ENCODE measurements at places on chromosomes 16 and 17.
A peak's percentile ranks its signal among the peaks of the same experiment; 100 is the strongest.

DNA sequence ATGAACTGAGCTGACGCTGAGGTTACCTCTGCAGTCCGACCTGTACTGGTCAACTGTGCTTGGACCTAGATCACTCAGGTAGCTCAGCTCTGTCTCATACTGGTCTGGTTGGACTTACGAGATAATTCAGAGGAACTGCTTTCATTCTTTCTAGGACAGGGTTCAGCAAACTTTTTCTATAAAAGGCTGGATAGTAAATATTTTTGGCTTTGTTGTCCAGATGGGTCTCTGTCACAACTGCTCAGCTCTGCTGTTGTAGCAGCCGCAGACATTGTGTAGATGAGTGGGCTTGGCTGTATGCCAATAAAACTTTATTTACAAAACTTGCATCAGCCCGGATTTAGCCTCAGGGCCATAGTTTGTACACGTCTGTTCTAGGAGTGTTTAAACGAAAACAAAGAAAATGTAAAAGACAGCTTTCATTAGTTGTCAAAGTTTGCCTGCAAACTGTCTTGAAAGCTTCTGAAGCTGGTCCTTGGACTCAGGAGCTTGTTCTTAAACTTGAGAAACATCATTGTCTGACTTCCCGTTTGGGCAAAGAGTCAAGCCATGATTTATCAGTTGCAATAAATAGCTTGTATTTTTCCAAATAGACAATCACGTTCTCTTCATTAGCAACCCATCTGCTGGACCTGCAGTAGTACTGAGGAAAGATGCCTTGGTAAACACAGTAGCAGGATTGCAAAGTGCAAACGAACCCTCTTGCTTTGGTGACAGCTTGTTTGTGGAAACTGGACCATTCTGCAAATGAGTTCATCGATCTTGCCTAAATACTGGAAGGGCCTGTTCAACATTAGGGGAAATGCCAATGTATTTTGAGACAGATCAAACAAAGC, 253.4 kb downstream of the SNX29 start:
- H3K4me1 ChIP-seq: no peaks in the 10 kb centered on the region
- no peaks in the 10 kb centered on the region for H3K36me3 ChIP-seq
- DNase-seq: no peak
- H3K27ac ChIP-seq: no peak overlapping the region

- no peak within 1 kb of the TSS for H3K4me3 ChIP-seq
- no peak within 1 kb of the TSS for H3K27ac ChIP-seq
- H3K36me3 ChIP-seq: no peaks in the 10 kb centered on the region
- DNase-seq: no peak
- no peaks in the 10 kb centered on the region for H3K27me3 ChIP-seq
Observed at GRCh38 chr16:85112364-85112763, at the start of gene CIBAR2. Gene CIBAR2 (minus strand): TSS chr16:85112472. CDS start chr16:85112352, 120 bp downstream.

DNA sequence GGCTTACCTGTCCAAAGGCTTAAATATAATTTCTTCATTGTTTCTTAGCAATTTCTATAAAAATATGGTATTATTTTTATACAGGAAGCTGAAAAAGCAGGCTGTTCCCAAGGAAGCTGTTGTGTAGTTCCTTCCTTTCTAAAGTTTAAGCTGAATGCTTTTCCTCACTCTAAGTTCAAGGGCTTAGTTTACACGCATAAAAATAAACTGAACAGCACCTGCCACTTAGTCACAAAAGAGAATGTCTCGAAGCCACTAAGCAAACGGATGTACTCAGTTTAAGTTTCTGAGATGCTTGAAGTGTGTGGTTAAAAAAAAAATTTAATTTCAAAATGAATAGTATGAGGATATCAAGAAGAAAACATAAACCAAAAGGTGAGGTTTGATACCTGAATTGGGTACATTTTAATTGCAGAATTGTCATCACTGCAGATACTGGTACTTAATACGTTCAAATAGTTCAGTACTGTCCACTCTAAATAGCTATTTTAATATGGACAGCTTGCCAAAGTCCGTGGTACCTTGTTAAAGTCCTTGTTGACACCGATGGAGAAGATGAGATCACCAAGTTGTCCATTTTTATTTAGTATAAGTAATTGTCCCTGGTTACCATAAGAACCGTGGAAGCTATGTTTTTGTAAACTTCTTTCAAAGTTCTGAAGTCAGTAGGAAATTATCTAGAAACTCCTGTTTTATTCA, 38.1 kb downstream of the MRTFB start:
- DNase-seq: no peak
- peaks cover 13% of the 10 kb centered on the region for H3K4me1 ChIP-seq
- H3K27ac ChIP-seq: no peak overlapping the region
- H3K4me3 ChIP-seq: no peak overlapping the region
- no peaks in the 10 kb centered on the region for H3K36me3 ChIP-seq

- H3K36me3 ChIP-seq: no peaks in the 10 kb centered on the region
- no peak for DNase-seq
- H3K27ac ChIP-seq: no peak overlapping the region
Observed at GRCh38 chr17:68356520-68356919, 65.2 kb downstream of the ARSG start.

DNA sequence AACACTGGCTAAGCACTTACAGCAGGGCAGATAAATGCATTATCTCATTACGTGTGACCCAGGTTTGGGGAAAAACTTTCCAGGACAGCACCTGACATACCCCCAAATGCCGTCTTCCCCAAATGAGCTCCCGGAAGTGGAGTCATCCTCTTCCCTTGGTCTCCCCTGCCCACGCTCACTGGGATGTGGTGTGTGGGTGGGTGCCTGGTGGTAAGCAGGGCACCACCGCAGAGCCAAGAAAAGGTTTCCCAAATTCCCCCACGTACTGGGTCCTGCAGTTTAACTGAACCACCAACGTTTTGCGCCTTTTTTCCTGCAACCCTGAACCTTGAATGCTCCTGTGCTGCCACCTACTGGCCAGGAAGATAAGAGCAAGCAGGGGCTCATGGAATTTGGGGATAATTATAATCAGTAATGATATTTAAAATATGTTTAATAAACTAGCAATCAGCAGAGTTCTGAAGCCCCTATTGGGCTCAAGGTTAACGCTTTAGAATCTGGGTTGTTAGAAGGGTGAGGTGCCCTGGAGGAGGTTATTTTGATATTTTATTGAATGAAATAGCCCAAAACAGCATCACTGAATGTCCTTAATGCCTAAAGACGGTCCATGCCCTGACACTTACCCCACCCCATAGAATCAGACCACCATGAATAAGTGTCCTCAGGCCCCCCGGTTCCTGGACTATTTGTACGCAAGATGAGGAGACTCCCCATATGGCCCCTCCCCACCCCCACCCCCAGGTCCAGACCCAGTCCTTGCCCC, 8.0 kb downstream of the SPPL2C start:
- no peaks in the 10 kb centered on the region for H3K4me1 ChIP-seq
- no peaks in the 10 kb centered on the region for H3K27me3 ChIP-seq
- DNase-seq: peak; percentile 30
- no peak overlapping the region for H3K4me3 ChIP-seq
- no peak overlapping the region for H3K27ac ChIP-seq

DNA sequence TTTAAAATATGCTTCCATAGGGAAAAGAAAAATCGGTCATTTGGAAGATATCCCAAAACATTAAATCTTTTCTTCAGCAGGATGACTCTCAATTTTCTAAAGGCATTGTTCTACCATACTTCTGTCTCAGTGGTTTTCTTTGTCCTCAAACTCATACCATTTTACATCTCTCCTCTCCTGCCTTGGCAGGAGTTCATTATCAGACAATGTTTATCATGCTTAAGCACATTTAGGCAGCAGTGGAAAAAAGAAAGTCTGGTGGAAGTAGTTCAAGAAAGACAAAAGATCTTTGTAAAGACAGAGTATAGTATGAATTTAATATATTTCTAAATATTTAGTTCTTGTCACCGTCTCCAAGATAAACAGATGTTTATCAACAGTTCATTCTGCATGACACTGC, 68.2 kb downstream of the CDK12 start:
- peaks cover 40% of the 10 kb centered on the region for H3K36me3 ChIP-seq
- DNase-seq: no peak
- no peak overlapping the region for H3K4me3 ChIP-seq
- no peaks in the 10 kb centered on the region for H3K27me3 ChIP-seq
- H3K27ac ChIP-seq: no peak overlapping the region

GRCh38 chr16:5045499-5046115, 11.9 kb upstream of the NAGPA start:
- no peak overlapping the region for H3K27ac ChIP-seq
- H3K4me3 ChIP-seq: no peak overlapping the region
- H3K27me3 ChIP-seq: no peaks in the 10 kb centered on the region

DNA sequence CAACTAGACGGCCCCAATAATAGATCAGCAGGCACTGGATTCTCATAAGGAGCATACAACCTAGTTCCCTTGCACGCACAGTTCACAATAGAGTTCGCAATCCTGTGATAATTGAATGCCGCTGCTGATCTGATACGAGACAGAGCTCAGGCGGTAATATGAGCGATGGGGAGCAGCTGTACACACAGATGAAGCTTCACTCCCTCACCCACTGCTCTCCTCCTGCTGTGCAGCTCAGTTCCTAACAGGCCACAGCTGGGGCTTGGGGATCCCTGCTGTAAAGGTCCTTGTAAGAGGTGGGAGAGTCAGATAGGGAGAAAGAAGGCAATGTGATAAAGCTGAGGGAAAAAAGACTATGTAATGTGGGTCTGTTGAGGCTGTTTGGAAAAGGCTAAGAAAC, 577.5 kb downstream of the RBFOX1 start:
- no peaks in the 10 kb centered on the region for H3K36me3 ChIP-seq
- DNase-seq: no peak
- no peak overlapping the region for H3K27ac ChIP-seq
- no peaks in the 10 kb centered on the region for H3K27me3 ChIP-seq
- no peaks in the 10 kb centered on the region for H3K4me1 ChIP-seq

GRCh38 chr17:51500454-51500853, 240.1 kb downstream of the UTP18 start:
- no peak for DNase-seq
- no peaks in the 10 kb centered on the region for H3K27me3 ChIP-seq
- no peaks in the 10 kb centered on the region for H3K4me1 ChIP-seq
- H3K4me3 ChIP-seq: no peak overlapping the region

DNA sequence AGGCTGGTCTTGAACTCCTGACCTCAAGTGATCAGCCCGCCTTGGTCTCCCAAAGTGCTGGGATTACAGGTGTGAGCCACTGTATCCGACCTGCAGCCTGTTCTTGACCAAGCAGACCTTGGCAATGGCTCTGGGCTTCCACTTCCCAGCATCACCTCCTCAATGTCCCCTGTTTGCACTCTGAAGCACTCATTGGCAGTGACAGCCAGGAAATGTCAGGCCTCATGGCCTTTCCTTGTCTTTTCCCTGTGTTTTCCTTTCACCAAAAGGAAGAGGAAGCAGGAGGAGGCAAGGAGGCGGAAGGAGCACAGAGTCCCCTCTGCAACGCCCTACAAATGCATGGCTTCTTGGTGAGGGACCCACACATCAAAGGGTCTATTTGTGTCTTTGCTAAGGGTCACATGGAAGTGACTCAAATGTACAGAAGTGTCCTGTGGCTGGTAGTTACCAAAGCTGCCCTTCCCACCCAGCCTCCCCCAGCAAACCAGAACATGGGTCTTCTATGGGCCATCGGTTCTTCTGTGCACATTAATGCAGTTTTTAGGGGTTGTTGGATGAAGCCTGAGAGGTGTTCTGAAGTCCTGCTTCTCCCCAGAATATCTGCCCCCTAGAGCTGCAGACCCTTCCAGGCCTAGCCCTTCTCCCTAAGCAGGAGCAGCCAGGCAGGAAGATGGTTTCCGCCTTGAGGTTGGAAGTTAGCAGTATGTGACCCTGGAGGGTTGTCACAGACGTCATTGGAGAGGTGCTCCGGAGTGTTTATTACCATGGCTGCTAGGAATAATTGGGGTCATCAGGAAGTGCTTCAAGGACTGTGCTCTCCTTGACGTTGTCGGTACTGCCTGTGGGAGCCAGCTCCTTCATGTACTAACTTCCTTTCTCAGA, 60.8 kb downstream of the WIPI1 start:
- no peaks in the 10 kb centered on the region for H3K36me3 ChIP-seq
- no peak overlapping the region for H3K27ac ChIP-seq
- no peaks in the 10 kb centered on the region for H3K27me3 ChIP-seq

- no peaks in the 10 kb centered on the region for H3K36me3 ChIP-seq
- H3K27me3 ChIP-seq: no peaks in the 10 kb centered on the region
- no peaks in the 10 kb centered on the region for H3K4me1 ChIP-seq
- no peak for DNase-seq
- no peak overlapping the region for H3K27ac ChIP-seq
Observed at GRCh38 chr16:84161801-84162200, 16.7 kb downstream of the DNAAF1 start.

DNA sequence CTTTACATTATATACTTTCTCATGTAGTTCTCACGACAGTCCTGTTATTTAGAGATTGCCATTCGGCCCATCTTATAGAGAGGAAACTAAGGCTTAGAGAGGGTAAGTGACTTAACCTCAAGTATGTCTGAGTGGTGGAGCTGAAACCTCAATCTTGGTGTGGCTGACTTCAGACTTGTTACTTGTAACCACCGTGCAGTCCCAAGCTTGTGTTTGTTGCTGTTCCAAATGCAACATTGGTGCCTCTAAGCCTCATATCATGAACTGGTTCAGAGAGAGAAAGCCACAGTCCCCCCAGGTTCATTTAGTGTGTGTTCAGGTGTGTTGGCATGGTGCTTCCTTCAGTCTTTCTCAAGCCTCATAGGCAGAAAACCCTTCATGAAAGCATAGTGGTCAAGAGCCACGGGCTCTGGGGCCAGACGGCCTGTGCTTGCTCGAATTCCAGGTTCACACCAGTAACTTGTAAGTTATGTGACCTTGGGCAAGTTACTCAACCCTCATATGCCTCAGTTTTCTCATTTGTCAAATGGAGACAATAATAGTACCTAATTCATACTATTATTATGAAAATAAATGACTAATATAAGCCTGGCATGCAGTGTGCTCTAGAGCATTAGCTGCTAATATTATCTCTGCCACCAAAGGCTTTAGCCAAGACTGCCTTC, 39.9 kb downstream of the CDH1 start:
- peak overlapping the region; percentile 76 for H3K27ac ChIP-seq
- no peaks in the 10 kb centered on the region for H3K27me3 ChIP-seq
- peaks cover 65% of the 10 kb centered on the region for H3K4me1 ChIP-seq
- no peak for DNase-seq
- no peaks in the 10 kb centered on the region for H3K36me3 ChIP-seq

DNA sequence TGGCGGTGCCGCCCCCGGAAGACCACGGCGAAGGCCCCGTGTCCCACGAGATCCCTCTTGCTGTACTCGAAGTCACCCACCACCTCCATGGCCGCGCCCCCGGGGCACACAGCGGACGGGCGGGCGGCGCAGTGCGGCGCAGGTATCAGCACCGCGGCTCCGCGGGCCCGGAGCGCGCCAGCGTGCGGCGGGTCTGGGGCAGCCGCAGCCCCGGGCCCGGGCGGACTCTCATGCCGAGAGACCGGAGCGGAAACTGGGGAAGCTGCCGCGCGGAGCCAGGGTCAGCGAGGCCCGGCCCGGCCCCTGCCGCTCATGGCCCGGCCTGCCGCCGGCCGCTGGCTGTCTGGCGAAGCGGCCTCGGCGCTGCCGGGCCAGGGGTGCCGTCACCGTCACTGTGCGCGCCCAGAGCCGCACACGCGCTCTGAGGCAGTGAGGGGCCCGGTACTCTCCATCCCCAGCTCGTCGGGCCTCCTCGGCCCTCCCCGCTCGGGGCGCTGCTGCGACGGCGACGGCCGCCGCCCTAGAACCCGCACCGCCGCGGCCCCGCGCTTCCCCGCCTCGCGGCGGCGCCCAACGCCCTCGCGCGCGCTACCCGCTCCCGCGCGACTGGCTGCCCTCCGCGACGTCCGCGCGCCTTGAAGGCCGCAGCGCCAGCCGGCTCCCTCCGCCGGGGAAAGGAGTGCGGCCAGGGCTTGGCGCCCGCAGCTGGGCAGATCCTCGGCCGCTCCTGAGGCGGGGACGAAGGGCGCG, at the start of gene ULK2:
ULK2 (minus strand) TSS at position 608 of the 750 bp plus-strand sequence; CDS start at position 89, 519 bp downstream.
- no peaks in the 10 kb centered on the region for H3K27me3 ChIP-seq
- peaks cover 6% of the 10 kb centered on the region for H3K4me1 ChIP-seq
- H3K27ac ChIP-seq: peak within 1 kb of the TSS; percentile 71
- H3K36me3 ChIP-seq: no peaks in the 10 kb centered on the region
